Posterior vena cava (tissue), 2 donors: ENCODE measurements at places on chromosomes 11 and 22. TPM values are rescaled to one million over a fixed set of nuclear protein-coding genes. Genes with fewer than 3 reads are reported as not detected.
A peak's percentile ranks its signal among the peaks of the same experiment; 100 is the strongest.

GRCh38 chr11:70501051-70501901 lies 102.9 kb downstream of the CTTN start:
- DNase-seq, result peak; percentile 84

- DNase-seq, result no peak
Observed at GRCh38 chr22:19840955-19841640, 13.6 kb downstream of the GNB1L start.

DNA sequence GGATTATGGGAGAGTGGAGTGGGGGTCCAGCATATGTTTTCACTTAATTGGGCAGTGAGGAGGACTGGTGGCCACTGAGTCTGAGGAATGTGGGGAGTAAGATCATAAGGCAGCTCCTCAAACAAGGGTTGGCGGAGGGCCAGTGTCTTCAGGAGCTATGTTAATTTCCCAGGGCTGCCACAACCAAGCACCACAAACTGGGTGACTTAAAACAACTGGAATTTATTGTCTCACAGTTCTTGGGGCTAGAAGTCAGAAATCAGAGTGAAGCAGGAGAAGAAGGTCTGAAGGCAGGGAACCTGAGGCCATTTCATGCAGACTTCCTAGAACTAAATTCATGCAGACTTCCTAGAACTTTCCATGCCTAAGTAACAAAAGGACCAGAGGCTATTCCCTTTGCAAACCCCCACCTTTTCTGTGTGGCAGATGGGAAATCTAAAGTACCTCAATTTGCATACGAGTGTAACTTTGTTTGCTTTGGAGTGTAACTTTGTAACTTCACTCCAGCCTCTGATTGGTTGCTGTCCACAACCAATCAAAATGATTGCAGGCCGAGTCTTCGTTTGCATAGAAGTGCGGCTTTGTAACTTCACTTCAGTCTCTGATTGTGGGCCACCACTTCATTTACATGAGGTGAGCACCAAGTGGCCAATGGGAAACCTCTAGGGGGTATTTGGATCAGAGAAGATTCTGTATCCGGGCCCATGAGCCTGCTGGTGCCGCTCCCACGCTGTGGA lies 50.5 kb upstream of the ZBED5 start:
- peak; percentile 71 for DNase-seq

- no peak for DNase-seq
Observed at GRCh38 chr11:112477581-112478317, 217.1 kb upstream of the PLET1 start.

DNA sequence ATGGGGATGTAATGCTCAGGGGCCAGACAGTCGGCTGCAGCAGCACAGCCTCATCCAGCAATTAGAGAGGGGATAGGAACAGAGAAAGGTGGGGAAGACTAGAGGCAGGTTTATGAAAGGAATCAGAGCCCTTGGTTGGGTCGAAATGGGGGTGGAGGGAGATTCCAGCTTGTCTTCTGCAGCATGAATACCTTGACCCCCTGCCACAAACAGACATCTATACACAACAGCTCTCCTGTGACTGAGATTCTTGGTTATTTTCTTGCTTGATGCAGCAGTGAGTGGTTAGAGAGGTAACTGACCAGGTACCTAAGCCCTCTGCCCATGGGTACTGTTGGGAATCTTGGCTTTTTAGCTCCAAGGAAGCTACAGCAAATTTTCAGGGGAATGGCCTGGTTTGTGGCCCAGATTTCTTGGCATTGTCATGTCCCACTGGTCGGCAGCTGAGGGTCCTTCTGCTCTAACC lies at the start of gene TRIM49D1:
TRIM49D1 (minus strand) TSS at position 51 of the 466 bp plus-strand sequence. CDS start 4,535 bp downstream, outside the sequence.
- peak; percentile 22 for DNase-seq

Gene OR5P2
- total RNA-seq, result not detected

Gene ABCC8
- 11.4 TPM for total RNA-seq

Gene C22orf31
- not detected for total RNA-seq

Gene CCDC90B
- 33.3 TPM for total RNA-seq

Gene PANX2
- 0.19 TPM for total RNA-seq

Gene OR8D4
- total RNA-seq, result not detected
